NCI-H1694 treated with DMSO at 0.1 percent for 48 hours (cell line): ENCODE measurements at places on chromosomes 5 and 9.

GRCh38 chr5:98483301-98483685 lies 290.2 kb upstream of the RGMB start:
- no peak for DNase-seq

DNA sequence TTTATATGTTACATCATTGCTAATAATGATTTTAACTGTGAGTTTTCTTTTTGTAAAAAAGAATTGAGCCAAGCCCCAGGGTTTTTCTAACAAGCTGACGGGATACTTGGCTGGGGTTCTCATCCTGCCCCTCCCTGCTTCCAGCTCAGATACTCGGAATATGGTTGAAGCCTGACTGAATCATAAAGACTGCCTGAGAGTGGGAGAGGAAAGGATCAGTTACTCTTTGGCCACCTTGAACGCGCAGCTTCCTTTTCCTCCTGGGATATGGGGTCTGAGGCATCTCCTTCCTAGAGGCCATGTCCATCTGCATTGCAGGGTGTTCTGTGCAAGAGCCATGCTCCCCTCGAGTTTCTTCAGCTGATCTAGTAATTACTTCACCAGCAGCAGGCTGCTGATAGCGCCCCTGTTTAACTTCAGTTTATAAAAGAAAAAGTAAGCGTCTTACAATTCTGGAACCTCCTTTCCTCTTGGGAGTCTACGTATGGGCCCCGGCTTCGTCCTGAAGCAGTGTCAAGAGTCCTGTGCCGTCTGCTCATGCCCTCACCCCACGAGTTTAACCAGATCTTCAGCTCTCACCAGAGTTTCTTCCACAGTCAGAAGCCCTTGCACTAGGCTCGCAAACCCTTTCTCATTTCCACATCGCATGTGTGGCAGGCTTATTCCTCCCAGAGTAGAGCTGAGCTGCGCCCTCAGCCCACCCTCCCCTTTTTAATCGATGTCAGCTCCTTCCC lies 130.0 kb downstream of the MVB12B start:
- no peak for DNase-seq

DNA sequence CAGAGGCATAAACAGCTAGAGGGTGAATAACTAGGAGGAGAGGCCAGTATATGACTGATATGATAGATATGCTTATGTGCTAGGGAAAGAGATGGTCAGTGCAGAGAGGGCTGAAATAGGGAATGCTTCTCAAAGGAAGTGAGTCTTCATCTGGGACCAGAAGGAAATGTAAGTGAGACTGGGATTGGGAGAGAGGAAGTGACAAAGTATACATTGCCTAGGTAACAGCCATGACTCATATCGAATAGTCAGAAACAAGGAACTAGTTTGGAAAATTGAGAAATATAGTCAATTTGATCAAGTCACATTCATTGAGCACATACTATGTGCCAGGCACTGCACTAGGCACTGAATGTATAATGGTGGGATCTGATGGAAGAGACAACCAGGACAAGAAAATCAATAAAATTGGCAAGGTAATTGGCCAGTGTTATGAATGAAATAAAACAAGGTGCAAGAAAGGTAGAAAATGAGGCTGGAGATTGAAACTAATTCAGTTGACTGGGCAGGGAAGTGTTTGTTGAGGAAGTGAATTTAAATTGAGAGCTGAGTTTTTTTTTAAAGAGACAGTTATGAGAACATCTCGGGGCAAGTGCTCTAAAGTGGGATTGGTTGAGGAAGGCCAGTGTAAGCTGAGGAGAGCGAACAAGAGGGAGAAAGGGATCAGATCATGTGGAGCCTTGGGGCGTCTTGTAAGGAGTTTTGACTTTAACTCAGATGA lies 4.3 kb downstream of the ERAP2 start:
- no peak for DNase-seq

DNA sequence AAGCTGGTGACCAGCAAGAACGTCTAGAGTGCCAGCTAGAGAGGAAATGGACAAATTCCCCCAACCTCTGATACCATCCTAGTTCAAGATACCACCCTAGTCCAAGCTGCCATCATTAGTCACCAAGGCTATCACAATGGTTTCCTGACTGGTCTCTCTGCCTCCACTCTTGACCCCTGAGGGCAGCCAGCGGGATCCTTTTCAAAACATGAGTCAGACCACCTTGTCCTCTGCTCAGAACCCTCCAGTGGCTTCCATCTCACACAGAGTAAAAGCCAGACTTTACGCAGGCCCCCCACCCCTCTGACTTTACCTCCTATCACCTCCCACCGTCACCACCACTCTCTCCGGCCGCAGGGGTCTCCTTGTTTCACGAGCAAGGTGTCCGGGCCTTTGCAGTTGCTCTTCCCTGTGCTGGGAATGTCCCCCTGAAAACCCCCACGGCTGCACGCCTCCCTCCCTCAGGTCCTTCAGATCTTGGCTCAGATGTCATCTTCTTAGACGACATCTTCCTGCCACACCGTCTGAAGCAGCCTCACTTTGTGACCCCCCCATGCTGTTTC lies 42.2 kb upstream of the FBXW11 start:
- no peak for DNase-seq

GRCh38 chr9:124496463-124496862 lies 10.7 kb downstream of the NR5A1 start:
- no peak for DNase-seq

- DNase-seq, result no peak
Measured at GRCh38 chr5:176789873-176790615, 20.3 kb upstream of the UNC5A start.
